ENCODE measurements at places on chromosomes 1 and 21. TPM values are rescaled to one million over a fixed set of nuclear protein-coding genes. Genes with fewer than 3 reads are reported as not detected.

- DNase-seq = no peak
Observed at GRCh38 chr1:239817801-239818200, 273.9 kb upstream of the FMN2 start.

DNA sequence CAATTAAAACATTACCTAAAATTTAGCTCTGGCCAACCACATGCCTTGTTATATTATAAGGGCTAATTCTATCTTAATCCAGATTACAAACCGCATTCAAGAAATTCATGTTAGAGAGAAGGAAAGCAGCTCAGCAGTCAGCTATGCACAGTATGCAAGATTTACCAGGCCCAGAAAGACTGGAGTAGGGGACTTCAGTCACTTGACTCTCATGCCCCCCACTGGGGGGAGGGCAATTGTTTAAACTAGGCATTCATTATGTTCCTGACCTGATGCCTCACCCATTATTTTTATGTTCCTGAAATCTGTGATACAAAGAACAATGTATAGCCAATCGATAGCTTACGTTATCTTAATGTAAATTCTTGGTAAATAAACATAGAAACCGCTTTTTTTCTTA lies 96.9 kb downstream of the ZNF644 start:
- DNase-seq = no peak

DNA sequence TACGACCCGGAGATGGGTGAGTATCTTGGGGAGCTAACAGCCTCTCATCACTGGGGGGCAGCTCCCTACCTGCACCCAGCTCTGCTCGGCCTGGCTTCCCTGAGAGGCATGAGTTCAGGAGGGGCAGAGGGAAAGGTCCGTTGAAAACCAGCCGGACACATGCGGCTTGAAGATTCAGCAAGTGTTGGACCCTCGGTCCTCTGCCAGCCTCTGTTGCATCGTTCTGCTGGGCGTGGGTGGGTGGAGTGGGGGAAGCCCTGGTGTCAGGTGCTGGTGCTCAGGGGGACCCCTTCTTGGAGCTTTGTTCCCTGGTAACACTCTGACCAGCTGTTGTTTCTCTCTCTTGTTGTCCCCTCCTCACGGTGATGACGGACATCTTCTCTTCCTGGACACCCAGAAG lies 20.9 kb downstream of the PSEN2 start:
- DNase-seq = no peak

- no peak for DNase-seq
Observed at GRCh38 chr21:14737284-14737691, 191.2 kb upstream of the SAMSN1 start.

DNA sequence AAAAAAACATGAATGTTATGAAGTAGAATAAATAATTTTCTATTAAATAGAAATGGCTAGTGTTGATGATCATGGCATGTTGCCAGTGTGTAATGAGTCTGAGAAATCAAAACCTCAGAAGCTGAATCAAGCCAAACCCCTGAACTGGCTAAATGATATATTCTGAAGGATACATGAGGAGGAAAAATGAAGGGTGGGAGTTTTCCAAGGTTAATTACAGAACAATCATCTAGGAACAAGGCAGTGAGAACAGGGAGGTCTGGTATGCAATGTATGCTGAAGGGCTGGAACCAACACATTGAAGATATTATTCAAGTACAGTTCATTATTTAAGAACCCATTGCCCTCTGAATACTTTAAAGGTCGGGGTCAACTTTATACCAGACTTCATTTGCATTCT lies 309.1 kb upstream of the NRIP1 start:
- DNase-seq = no peak

DNA sequence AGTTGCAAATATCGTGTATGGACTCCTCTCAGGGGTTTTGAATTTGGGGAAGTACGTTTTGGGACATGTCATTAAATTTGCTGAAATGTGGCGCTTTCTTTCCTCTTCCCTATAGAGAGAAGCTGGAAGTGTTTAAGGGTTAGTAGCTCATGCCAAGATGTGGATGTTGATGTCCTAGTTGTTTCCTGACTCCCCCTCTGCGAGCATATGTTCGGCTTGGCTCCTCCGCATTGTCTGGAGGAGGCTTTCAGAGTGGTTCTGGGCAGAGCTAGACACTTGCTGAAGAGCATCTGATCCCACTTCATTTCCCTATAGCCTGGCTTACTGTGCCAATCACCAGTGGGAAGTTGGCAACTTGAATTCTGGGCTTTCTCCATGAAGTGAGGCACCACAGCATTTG lies 347.4 kb upstream of the B3GALT2 start:
- no peak for DNase-seq

- no peak for DNase-seq
Observed at GRCh38 chr1:240201931-240202330, 110.2 kb downstream of the FMN2 start.

DNA sequence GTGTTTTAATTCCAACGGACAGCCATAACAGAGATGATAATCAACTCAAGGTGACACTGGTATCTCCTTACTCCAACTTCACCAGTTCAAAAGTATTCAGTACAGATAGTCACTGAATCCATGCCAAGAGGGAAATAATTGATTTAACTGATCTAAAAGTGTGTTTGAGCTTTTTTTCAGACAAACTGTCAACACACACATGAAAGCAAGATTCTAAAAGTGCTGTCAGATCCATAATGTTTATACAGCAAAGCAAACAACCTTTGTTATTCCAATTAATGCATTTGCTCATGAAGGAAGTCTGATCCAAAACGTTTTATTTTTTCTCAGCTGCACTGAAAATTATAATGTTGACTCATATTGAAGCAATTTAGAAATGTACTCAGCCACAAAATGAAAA lies 5.9 kb upstream of the PRKAA2 start:
- DNase-seq = no peak

- no peak for DNase-seq
Observed at GRCh38 chr1:50634251-50634650, 211.0 kb upstream of the DMRTA2 start.

DNA sequence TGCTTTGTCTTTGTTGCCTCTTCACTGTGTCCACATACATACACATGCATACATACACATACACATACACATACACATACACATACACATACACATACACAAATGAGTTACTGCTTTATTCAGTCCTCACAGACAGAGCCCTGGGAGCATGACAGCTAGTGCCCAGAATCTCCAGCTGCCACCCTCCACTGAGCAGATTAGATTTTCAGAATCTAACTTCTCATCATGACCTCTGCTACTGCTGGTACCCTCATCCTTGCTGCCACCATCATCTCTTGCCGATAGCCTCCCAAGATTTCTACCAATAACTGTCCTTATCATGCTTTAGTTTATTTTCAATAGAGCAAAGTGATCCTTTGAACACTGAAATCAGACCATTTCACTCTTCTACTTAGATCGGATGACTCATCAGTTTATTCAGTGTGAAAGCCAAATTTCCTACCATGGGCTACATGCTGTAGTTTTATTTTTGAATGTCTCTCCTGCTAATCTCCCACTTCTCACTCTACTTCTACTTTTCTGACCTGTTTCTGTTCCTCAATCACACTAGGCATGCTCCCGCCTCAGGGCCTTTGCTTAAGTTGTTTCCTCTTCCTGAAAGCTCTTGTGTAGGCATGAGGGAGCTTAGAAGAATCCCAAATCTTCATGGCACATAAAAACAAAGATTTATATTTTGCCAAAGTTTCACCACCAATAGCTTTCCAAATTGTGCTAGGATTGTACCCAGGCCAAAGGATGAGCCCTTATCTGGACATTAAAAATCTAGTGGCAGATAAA lies 43.0 kb downstream of the ATP6V1G3 start:
- DNase-seq = no peak

DNA sequence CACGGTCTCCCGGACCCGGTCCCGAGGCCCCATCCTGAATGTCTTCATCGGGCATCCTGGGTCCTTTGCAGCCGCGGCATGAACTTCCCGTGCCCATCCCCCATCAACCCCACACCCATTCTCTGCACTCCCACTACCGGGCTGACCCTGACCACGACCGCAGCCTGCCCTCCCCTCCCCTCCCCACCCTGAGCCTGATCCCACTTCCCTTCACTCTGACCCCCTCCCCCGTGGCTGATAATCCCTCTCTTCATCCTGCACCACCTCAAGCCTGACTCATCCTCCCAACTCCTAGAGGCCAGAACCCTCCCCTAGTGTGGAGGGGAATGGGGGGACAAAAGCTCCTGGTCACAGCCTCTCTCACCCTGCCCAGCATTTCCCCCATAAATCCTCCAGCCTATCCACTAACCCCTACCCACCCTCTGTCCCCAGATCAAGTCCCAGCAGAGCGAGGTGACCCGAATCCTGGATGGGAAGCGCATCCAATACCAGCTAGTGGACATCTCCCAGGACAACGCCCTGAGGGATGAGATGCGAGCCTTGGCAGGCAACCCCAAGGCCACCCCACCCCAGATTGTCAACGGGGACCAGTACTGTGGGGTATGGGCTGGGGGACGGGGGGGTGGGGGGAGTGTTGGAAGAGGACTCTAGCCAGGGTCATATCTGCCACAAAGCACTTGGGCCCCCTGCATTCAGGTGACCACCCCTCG lies 602 bp downstream of the SH3BGRL3 start:
- DNase-seq = no peak

- DNase-seq = no peak
Observed at GRCh38 chr21:32595431-32595830, 10.1 kb upstream of the TCP10L start.

DNA sequence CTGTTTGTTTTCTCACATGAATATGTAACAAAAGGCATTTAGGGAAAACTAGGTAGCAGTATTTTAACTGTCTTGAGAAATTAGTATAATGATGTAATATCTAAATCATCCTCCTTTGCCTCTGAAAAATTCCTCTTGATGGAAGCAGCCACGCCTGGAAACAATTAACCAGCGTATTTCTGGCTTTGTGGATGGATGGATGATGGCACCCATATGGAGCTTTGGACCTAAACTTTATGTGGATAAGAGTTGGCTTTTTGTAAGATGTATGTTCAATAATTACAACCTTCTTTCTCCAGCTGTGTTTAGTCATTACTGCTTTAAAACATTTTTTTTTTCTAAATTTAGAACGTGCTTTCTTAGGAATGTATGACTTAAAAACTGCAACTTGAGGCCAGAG lies 12.7 kb downstream of the CDCA8 start:
- DNase-seq = no peak

- peak; percentile 88 for DNase-seq
Observed at GRCh38 chr1:154546264-154547063, 12.0 kb downstream of the UBE2Q1 start.

DNA sequence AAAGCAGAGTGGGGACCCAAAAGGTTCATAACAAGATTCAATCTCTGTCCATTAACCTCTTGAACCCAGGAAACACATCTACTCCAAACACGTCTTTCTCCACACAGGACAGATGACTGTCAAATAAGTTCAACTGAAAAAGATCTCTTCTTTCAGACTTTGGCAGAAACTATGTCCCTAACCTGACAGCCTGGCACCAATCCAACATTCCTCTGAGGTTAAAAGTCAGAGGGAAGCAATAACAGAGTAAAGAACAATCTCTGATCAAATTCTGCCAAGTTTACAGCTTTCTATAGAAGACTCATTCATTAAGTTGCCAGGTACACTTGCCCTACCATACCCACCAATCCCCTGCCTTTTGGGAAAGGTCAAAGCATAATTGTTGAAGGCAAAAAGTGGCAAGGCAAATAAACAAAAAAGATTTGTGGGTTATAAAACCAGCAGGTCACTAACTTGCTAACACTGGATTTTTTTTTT lies 31.9 kb downstream of the OTUD7B start:
- no peak for DNase-seq

GRCh38 chr1:65994223-65994622 lies 201.5 kb downstream of the PDE4B start:
- DNase-seq = no peak

- DNase-seq = no peak
Observed at GRCh38 chr21:14687268-14687625, 141.1 kb upstream of the SAMSN1 start.

- DNase-seq = no peak
Observed at GRCh38 chr1:196779093-196779492, 4.5 kb downstream of the CFHR3 start.

DNA sequence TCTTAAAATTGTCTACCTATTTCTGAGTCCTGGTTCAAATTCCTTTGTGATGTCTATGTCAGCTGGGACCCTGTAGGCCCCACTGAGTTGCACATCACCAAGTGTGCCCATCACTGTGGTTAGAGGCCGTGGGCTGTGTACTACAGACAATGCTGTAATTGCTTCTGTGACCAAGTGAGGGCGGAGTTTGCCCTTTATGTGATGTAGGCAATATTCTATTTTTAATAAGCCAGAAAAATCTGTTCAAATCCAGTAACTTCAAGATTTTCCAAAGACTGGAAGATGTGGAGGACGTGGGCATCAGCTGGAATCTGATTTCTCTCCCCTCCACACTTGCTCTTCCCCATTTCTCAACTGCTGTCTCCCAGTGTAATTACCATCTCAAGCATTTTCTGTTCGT lies 215.4 kb downstream of the PBX1 start:
- DNase-seq = no peak

DNA sequence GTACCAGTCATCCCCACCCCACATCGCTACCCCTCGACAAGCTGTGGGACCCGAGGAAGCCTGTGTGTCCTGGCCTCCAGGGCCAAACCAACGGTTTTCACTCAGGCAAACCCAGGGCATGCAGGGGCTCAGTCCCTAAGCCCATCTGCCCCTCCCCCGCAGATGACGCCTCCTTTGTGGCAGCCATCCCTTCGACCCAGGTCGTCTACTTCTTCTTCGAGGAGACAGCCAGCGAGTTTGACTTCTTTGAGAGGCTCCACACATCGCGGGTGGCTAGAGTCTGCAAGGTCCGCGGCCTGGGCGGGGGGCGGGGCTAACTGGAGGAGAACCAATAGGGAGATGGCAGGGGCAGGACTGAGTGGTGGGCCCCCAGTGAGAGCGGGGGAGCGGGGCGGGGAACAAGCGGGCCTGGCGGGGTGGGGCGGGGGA lies 7.4 kb downstream of the SEMA4A start:
- peak; percentile 98 for DNase-seq

- no peak for DNase-seq
Observed at GRCh38 chr1:36532810-36533401, 50.2 kb upstream of the CSF3R start.

The MROH9 gene
- 0.24 TPM for polyA plus RNA-seq

The AVPR1B gene
- polyA plus RNA-seq = not detected

The TSPAN1 gene
- 12.2 TPM for polyA plus RNA-seq

The ESRRG gene
- polyA plus RNA-seq = 0.26 TPM

The KIF26B gene
- 2.6 TPM for polyA plus RNA-seq

The TSACC gene
- polyA plus RNA-seq = 1.5 TPM

The OR2T29 gene
- not detected for polyA plus RNA-seq

The TRIM58 gene
- polyA plus RNA-seq = 0.13 TPM

The CFHR1 gene
- polyA plus RNA-seq = 0.23 TPM

The CLCA1 gene
- not detected for polyA plus RNA-seq

The RXFP4 gene
- not detected for polyA plus RNA-seq

The A3GALT2 gene
- not detected for polyA plus RNA-seq

Data from SK-N-SH (cell line).